ENCODE measurements at places on chromosomes 11 and 22.

DNA sequence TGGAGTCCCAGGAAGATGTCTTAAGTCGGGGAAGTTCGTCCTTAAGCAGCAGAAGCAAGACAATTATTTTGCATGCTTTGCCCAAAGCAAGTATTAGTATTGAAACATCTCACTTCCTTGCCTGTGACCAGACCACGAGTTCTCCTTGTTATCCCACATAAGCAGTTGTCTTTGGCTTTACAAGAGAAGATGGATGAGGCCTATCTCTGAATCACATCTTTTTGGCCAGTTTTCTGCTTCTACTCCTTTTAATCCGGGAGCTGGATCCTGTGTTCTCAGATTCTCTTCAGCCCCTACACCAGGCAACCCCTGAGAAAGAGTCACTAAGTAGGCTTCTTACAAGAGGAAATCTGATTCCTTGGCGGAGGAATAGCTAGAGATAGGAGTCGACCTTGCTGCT is 2.1 kb downstream of the SYT9 start:
- DNase-seq = no peak

GRCh38 chr22:31647523-31648320 is 14.3 kb downstream of the PISD start:
- no peak for DNase-seq

DNA sequence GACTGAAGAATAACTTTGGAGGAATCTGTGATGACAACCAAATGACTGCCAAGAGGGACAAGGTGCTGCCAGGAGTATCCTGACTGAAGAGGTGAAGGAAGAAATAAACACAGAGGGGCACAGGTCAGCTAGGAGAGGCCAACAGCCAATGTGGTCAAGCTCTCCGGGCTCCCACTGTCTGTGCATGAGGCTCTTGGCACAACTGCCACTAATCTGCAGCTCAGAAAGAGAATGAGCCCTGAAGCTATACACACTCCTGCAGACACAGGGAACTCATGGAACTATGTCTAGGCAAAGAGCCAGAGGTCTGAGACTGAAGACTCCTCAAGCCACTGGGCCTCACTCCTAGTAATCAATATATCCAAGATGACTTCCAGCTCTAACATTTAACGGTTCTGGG is 7.0 kb downstream of the THRSP start:
- no peak for DNase-seq

GRCh38 chr11:45141171-45141570 is 5.3 kb upstream of the PRDM11 start:
- peak; percentile 46 for DNase-seq

GRCh38 chr11:5369789-5370188 is 13.8 kb upstream of the OR51M1 start:
- DNase-seq = no peak

DNA sequence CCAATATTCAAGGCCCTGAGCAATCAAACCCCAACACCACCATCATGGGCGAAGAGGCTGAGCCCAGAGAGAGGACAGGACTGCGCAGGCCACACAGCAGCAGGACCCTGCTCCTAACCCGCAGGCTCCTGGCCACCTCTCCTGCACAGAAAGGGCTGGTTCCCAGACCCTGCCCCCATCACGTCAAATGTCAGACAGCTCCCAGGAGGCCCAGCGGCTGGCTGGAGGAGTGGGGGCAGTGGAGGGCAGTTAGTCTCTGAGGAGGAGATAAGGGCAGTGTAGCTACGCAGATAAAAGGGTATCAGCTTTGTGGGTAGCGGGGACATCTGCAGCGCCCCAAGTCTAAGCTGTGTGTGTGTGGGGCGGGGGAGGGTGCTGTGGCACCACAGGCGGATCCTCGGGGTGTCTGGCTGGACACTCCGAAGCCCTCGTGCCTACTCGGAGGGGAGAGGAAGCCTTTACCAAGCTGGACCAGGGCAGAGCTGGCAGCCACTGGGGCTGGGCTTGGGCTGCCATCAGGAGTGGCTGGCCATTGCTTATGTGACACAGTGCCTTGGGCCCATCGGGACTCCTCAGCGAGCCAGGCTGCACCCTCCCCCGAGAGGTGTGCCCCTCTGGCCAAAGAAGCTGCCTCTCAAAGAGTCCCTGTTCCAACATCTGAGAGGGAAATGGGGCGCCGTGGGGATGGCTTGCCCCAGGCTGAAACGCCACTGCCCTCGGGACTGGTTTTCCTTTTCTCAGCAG is 21.5 kb downstream of the FADS3 start:
- no peak for DNase-seq

DNA sequence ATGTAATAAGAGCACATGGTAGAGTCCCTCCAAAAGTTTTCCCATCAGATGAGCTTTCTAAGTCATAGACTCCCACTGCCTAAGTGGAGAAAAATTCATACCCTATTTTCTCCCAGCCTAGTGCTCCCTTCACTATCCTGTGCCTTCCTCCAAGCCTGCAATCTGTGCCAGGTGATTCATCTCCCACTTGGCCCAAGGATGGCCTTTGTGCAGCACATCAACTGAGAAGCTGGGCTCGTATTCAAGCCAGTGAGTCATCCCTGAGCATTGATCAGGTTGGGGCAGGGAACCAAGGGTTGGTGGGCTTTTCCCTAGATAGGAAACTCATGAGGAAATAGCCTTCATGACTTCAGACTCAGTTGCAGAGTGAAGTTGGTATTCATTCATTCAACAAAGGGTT is 64.6 kb downstream of the PANX1 start:
- no peak for DNase-seq

- DNase-seq = no peak
Measured at GRCh38 chr11:24198481-24198880, 298.4 kb upstream of the LUZP2 start.

GRCh38 chr22:23381661-23382427 is 198.2 kb downstream of the IGLL1 start:
- DNase-seq = no peak

DNA sequence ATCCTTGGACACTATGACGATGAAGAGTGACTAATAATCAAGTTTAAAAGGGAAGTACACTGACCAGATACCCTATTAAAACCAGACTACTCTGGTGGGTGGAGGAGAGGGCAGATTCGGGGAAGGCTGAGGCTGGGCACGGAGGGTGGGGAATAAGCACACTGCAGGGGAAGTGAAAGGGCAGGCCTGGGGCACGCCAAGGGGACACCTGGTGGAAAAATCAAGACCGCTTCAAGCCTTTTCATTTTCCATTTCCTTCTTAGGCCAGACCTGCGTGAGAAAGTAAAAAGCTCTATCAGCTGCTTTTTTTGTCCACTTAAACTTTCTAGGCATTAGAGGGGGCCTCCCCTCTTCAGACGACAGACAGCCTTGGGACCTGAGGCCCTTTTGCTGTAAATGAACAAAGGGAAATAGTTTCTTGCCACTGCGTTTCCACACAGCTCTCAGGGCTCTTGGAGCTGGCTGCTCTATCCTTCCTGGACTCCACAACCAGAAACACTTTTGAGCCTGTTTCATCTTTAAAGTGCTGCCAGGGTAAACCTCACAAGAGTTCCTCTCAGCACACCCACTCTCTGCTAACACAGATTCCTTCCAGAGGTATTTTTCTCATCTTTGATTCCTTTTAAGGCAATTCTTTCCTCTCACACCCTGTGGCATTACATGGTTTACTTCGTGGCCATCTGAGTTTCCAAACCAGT is 25.0 kb upstream of the SERPIND1 start:
- no peak for DNase-seq

DNA sequence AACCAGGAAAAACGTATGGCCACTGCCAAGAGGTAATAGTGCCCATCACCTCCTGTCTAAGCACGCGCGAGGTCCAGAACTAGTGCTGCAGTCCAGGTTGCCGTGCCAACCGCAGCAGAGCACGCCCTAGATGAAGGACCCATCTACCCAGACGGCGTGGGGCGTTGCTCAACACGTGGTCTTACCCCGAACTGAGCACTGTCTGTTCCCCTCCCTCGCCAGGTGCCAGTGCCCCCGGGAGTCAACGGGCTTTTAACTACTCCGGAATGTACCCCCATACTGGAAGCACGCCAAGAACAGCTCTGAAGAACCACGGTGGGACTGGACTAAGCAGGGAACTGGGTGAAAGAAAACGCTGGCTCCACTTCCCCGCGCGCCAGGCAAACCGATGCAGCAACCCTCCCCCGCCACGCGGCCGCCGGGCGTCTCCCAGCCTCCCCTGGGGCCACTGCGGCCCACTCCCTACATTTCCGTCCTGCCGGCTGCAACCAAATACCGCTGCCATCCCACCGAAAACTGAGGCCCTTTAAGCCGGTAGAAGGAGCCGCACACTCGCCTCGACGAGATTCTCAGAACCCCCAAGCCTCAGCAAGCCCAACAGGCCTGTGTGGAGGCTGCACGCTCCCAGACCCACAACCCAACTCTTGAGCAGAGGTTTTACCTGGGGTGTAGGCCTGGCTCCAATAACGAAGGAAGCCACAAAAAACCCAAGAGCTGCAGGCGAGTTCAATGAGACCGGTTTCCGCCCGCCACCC is at the start of gene HSPA8:
HSPA8 (minus strand) TSS at position 734 of the 755 bp plus-strand sequence. CDS start 812 bp downstream, outside the sequence.
- no peak for DNase-seq

GRCh38 chr11:8325591-8326304 is 62.1 kb upstream of the LMO1 start:
- no peak for DNase-seq

- peak; percentile 9 for DNase-seq
Measured at GRCh38 chr11:45169310-45170072, 23.1 kb downstream of the PRDM11 start.

DNA sequence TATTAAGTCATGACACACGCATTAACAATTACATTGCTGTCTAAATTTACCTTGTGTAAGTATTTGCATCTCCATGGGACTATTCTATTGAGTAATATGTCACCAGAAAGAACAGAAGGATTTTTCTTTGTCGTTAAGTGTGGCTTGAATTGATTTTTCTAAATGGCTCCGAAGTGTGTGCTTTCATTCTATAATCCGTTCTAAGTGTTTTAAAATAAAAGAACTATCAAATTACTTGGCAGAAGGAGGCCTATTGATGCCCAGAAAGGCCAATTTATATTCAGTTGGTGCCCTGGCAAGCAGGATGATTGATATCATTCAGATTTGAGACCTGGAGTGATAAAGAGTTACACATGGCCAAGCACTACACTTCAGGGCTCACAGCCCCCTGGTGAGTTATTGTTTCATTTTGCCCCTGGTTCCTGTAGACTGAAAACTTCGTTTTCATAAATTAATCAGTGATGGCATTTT is 538.9 kb upstream of the ANO5 start:
- DNase-seq = no peak

- DNase-seq = peak; percentile 83
Measured at GRCh38 chr11:12149672-12150225, 39.4 kb downstream of the MICAL2 start.

- DNase-seq = no peak
Measured at GRCh38 chr11:107549954-107550285, 15.6 kb downstream of the ALKBH8 start.

DNA sequence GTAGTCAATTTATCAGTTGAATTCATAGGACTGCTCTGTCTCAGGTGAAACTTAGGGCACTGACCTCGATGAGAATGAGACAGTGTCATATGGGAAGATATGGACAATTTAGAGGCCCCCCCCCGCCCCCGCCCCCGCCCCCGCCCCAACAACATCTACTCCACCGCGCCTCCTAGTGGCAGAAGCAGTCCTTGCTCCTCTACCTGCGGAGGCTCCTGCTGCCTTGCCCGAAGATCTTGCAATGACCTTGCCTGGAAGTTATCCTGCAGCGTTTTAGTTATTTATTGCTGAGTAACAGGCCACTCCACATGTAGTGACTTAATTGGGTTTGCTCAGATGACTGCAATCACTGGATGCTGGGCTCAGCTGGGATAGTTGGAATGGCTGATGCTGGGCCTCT is 15.2 kb downstream of the SERPINH1 start:
- DNase-seq = no peak

- DNase-seq = no peak
Measured at GRCh38 chr11:75264356-75264755, 23.8 kb downstream of the TPBGL start.

DNA sequence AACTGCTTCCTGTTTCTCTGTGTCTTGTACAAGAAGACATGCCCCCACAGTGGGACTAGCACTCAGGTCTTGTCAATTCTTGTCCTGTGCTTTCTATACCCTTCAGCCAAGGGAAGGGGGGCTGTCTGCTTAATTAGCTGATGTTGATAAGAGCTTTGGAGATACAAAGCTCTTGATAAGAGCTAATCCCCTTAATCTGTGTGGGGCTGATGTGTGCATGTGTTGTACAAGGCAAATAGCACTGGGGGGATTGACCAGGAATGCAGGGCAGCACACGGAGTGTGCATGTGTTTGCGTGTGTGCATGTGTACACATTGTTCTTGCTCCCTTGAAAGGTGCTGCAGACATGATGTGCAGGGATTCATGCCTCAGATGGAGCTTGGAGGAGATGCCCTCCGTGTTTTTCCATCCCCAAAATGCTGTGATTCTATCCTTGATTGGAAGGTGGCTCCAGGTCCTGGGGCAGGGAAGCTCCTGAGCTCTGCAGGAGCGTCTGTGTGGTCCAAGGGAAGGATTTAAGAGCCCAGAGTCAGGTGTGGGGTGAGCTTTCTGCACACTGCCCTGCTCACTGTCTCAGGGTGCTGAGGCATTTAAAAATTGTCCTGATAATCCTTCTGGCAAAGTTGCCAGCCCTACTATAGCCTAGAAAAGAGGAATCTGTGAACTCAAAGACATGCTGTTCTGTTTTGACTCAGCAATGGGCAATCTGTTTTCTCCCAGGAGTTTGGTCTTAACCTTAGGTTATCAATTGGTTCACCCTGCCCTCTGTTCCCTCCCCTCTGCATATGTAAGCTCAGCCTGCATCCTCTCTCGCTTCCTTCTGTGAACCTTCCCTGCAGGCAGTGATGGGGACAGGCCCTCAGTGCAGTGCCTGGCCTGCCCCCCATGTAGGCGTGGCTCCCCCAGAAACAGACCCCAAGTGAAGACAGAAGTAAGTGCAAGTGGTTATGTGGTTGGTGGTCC is 102.0 kb downstream of the GRIK4 start:
- no peak for DNase-seq

- no peak for DNase-seq
Measured at GRCh38 chr11:19183646-19184045, 18.1 kb downstream of the CSRP3 start.

DNA sequence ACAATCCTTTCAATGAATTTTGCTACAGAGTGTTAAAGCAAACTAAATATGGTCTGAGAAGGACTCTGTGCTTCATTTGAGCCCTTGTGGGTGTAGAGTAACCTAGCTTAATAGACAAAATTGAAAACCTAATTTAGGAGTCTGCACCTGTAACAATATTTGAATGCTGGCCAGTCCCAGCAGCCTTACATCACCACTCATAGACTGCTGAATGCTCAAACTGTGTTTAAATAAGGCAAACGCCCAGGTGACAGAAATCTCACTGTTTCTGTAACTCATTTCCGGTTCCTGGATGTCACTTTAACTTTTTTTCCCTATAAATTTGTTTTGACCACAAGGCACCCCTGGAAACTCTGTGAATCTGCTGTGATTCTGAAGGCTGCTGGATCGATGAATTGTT is 45.5 kb upstream of the GLYATL1B start:
- no peak for DNase-seq

- DNase-seq = no peak
Measured at GRCh38 chr11:76700177-76701100, 29.9 kb upstream of the LRRC32 start.

- no peak for DNase-seq
Measured at GRCh38 chr11:12091956-12092558, 18.3 kb upstream of the MICAL2 start.

GRCh38 chr11:130070846-130071200 is 1.1 kb downstream of the APLP2 start:
- DNase-seq = no peak

- DNase-seq = no peak
Measured at GRCh38 chr11:92152245-92152644, 72.4 kb upstream of the FAT3 start.

Data from T-helper 2 cell treated with Interferon-gamma antibody and Interleukin-4, amounts not matched to agents 5 μg/mL and 100 μg/mL, for 36 hours (primary cell).